ENCODE measurements at places on chromosomes 7 and 10.

DNA sequence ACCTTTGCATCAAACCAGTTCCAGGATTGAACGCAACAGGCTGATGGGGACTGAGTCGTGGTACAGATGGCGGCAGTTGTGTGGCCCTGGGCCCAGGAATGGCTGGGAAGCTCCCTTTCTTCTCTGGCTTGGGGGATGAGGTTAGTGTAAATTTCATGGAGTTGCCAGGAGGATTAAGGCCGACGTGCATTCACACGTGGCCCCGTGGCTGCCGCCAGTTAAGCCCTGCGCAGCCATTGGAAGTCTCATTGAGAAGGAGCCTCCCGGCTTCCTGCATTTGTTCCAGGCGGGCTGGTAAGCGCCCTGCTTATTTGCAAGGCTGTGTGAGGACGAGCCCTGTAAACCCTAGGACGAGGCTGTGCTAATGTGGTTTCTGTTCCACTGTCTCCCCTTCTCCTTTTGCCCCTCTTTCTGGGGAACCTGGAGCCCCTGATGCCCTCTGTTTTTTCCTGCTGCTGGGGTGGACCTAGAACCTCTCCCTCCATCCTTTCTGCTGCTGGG is 174.7 kb upstream of the TNRC18 start:
- peak; percentile 2 for DNase-seq

DNA sequence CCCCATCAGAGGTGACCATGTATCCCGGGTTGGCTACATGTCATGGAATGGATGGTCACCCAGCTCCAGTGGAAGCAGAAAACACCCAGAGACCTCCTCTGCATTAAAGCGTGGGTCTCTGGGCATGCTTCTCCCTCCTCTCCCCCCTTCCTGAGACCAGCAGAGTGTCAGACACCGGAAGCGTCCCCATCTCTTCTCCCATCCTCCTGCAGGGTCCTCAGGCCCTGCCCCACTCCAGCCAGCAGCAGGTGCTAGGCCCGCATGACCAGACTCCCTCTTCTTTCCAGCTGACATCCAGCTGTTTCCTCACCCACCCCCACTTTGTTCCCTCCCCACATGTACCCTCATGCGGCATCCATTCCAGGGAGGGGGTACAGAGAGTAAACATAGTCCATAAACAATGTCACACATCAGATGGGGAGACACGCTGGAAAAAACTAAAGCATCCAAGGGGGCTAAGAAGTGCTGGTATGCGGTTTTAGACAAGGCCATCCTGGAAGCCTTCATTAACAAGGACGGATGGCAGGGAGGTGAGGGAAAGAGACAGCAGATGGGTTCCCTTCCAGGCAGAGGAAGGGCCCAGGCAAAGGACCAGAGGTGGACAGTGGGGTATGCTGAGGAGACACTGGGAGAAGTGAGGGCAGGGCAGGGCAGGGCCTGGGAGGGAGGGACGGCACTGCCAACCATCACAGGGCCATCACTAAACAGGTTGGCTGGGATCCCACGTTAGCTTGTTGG is 12.5 kb upstream of the SLC18A3 start:
- DNase-seq, result no peak

DNA sequence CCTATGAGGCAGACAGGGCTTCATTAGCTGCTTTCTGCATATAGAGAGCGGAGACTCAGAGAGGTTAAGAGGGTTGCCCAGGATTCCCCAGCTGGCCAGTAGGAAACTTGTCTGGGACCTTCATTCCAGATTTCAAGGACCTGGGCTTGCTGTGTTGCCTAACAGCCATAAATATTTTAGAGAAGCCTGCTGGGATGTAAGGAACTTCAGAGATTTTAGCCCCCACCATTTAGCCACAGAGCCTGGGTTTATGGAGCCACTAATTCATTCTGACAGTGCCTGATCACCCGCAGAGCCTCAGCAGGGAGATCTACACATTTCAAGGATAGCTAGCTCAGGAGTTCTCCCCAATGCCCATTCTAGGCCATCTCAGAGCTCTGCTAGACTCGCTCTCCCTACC is 56.6 kb upstream of the TRUB1 start:
- DNase-seq, result no peak

- peak; percentile 75 for DNase-seq
These were observed 49.6 kb upstream of the CHST15 start for GRCh38 chr10:124142960-124143359.

DNA sequence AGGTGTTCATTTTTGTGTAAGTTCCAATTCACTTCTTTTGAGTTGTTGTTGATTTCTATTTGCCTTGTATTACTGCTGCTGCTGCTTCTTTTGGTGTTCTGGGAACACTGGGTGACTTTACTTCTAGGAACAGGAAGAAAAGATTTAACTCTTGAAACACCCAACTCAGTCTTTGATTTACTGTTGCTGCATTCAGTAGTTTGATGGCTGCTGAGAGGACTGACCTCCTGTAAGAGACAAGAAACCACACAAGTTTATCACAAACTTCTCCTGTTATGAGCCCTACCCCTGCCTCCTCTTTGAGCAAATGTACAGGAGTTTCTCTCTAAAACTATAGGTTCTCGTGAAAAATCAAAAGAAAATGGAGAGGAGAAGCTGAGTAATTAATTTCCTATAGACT is 161.7 kb downstream of the CTTNBP2 start:
- no peak for DNase-seq

- no peak for DNase-seq
These were observed 160.7 kb downstream of the ZEB1 start for GRCh38 chr10:31479752-31480151.

- no peak for DNase-seq
These were observed 76.6 kb upstream of the DGKI start for GRCh38 chr7:137923380-137923779.

DNA sequence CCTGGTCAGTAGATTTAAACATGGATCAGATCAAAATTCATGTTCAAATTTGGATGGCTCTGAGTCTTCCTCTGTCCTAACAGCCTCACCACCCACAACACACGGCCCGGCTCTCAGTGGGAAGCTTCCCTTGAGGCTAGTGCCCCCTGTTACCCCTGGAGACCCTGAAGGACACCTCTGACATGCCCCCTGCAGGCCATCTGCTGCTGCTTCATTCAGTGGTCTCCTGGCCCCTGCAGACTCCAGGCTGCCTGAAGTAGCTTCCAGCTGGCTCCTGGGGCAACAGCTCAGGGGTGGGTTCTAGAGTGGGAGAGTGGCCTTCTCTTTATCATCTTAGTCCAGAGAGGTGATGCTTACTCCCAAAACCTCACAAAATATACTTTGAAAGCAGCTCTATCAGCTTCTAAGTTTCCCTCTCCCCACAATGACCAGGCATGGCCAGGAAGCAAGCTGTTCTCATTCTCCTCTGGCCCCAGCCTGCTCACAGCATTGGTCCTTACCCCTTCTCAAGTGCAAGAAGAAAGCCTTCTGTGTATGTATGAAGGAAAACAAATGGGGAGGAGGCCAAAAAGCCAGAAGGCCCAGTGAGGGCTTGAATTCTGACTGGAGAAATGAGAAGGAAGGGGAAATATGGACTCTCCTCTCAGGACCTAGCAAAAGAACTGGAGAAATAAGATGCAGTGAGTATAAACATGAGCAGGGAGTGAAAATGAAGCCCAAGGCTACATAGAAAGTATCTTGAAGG is 189.6 kb upstream of the INHBA start:
- peak; percentile 22 for DNase-seq

- no peak for DNase-seq
These were observed 337.7 kb downstream of the GATA3 start for GRCh38 chr10:8392216-8392615.

DNA sequence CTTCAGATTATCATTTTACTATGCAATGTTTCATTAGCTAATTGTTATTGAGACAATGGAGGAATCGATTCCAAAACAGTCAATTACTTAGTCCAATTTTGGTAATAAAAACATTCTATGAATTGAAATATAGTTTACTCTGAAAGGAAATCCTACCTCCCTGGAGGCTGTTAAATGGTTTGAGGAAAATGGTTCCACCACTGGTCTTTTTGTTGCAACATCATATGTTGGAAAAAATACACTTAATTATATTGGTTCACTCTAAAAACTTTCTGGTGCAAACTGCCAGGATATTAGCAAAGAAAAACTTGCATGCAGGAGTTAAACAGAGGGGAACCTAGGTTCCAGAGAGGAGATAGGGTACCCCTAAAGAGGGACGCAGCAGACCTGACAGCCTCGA is 267.3 kb upstream of the LYZL1 start:
- no peak for DNase-seq

DNA sequence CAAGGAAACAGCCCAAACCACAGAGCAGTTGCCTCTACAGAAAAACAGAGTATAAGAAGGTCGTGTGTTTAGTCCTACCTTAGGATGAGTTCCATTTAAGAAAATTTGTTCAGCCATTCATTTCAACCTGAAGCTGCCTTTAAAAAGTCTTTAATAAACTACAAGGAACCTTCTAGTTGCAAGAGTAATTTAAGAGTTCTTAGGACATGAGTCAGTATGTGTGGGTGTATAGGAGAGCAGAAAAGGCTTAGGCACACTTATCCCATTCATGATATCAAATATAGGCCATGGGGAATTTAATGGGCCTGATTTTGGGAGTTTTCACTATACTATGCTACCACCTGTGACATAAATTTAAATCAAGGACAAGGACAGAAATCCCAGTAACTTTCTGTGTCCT is 496.8 kb downstream of the TFEC start:
- DNase-seq, result no peak

All from Kasumi-1 (cell line).